ENCODE measurements at places on chromosomes 5 and 9.

DNA sequence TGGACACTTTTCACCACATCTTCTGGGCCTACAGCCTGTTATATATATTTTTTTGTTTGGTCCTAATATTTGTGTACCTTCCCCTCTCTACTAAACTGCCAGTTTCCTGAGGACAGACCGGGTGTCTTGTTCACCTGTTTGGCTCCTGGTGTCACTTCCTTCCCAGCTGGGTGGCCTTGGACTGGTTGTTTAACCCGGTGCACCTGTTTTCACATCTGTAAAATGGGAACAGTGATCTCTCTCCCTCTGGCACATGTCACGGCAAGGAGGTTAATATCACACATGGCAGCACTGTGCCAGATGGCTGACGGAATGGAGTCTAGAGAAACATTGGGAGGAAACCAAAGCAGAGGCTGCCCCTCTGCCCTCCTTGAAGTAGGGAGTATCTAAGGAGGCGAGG lies 79.7 kb downstream of the DAB2IP start:
- DNase-seq, result no peak

GRCh38 chr9:74630228-74630627 lies 133.1 kb downstream of the RORB start:
- no peak for DNase-seq

DNA sequence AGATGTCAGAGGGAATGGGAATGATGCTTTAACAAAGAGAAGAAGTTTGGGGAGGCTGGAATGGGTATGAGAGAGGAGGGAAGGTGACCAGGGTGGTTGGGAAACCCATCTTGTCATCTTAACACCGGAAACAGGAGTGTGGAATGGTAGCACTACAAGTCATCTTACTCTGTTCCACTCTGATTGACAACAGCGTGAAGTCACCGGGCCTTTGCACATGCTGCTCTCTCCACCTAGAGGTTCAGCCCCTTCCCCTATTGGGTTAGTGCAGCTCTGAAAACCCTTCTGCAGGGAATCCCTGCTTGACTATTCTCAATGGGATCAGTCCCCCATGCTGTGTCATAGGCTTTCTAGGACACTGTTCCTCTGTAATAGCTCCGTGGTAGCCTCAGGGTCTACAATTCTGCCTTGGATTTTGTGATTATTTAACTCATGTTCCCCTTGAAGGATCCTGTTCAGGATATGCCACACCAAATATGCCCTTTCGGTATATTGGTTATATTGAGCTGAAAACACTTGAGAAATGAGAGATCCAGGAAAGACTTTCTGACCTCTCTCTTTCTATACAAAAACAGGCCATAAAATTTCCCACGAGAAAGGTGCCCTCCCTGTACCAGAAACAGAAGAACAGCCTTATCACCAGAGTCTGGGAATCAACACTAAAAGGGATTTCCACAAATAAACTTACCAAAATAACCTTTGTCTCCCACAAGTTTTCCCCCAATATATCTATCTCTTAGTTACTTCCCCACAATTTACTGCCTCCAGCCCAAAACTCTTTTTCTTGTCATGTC lies 86.3 kb downstream of the TLE1 start:
- DNase-seq, result no peak

DNA sequence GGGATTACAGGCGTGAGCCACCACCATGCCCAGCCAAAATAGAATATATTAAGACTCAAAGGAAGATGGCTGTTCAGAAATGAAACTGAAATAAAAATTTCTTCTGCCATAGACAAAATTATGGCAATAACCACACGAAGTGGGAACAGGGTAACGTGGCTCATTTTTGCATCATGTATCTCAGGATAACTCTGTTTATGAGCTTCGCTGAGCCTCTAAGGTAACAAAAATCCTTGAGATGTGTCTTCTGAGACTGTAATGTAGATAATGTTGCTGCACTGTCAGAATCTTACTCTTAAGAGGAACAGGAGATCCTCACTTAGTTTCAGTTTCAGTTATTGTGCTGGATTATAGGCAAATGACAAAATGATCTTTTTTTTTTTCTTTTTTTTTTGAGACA lies 153.8 kb downstream of the GOLPH3 start:
- DNase-seq, result no peak

DNA sequence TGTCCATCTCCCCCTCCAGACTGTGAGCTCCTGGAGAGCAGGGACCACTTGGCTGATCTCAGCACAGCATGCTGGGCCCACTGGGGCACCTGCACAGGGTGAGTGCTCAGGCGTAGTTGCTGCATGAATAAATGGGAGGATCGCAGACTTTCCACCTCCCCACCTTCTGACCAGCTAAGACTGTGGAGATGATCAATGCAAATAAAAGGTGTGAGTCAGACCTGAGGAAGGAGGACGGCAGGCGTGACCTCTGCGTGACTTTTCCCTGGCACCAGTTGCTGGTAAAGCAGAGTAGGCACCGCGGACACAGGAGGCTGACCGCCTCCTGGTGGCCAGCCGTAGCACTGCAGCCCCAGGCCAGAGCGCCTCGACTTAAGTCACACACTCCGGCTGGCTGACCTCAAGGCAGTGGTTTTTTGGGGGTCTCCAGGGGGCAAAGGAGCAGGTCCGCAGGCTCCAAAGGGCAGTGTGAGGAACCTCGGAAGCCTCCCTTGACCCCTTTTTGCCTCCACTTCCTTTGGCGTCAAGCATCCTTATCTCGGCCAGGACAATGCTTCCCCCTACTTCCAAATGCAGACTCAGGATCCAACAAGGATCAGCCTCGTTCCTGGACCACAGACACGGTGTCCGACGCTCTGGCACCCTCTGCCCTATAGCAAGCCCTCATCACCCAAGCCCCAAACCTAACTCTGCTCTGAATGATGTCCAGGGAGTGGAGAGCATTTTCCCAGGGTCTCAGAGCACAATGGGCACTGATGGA lies 12.7 kb upstream of the TDRD7 start:
- DNase-seq, result no peak

- DNase-seq, result no peak
Measured at GRCh38 chr9:100082782-100083181, 16.0 kb downstream of the ERP44 start.

DNA sequence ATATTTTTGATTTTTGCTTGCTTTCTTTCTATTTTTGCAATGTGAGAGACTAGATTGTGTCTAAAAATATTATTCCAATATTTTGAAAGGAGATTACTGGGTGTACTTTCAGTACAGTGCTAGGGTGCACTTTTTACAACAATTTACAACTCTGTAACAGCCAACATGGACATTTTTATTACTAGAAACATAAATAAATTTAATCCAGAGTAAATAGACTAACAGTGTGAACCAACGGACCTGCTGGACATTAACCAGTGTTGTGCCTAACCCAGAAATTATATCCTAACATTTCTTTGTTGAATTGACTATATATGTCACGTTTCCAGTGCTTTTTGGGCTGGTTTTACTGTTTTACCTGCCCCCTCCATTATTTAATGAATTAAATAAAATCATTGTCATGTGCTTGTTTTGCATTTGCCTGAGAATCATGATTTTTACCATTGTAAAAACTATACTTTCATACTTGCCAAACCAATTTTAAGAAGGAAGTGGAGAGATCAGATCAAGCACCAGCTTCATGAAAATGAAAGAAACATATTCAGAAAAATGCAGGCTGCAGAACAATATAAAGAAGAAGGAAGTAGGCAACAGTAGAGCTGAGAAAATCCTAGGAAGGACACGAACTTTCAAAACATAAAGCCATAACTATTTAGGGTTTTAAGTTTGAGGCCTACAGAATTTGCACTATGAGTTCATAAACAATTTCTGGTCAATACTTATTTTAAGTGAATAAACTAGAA lies 400.8 kb upstream of the PIK3R1 start:
- no peak for DNase-seq

DNA sequence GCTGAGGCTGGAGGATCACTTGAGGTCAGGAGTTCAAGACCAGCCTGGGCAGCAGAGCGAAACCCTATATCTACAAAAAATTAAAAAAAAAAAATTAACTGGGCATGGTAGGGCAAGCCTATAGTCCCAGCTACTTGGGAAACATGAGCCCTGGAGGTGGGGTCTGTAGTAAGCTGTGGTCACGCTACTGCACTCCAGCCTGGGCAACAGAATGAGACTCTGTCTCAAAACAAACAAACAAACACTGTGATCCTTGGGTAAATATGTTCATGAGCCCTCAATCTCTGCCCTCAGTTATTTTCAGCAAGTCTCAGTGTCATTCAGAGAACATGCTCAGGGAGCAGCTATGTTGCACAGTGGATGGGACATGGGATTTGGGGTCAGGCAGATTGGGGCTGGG lies 76.2 kb downstream of the PTTG1 start:
- DNase-seq, result no peak

DNA sequence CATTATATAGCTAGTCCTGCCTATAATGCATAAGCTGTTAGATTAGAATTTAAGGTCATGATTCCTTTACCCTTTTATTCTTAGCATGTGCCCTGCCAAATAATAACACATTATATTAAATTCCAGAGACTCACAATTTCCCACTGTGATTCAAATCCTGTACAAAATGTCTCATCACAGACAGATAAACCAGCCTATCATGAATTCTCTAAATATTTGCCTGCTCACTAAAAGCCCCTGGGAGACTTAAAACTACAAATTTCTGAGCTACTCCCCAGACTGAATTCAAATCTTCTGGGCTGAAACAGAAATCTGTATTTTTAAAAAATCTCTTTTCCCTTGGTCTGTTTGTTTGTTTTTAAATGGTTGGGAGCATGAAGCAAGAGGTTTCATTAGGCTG lies 32.7 kb downstream of the GAPT start:
- no peak for DNase-seq

DNA sequence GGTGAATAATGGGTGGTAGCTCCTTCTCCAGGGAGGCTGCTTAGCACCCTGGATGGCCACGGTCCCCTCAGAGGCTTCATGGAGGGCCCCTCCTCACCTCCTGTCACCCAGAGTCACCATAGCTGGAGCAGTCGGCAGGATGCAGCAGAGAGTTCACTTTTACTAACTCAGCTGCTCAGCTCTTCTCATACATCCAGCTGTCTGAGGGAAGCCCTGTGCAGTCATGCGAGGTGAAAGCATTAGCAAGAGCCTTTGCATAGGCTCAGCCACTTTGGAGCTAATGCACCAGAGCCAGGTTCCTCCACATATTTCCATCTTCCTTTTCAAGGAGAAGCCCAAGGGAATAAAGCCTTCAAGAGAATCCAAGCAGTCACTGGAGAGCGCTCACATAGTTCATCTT lies 499.2 kb downstream of the BNC2 start:
- no peak for DNase-seq

DNA sequence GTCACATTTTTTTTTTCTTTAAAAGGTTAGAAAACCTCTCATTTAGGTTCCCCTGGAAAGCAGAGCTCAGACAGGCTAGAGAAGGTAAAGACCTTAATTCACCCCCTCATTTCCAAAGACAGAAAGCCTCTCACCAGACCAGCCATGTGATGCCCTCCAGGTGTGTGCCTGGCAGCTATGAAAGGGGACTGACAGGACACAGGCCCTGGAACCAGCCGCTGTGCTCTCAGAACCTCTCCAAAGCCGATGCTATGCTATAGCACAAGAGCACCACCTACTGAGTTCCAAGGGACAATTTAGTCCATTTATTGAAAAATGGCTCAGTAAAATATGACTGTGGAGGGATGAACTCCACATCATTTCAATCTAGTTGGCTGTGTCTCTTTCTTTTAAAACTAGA lies 48.8 kb downstream of the FANCC start:
- no peak for DNase-seq

DNA sequence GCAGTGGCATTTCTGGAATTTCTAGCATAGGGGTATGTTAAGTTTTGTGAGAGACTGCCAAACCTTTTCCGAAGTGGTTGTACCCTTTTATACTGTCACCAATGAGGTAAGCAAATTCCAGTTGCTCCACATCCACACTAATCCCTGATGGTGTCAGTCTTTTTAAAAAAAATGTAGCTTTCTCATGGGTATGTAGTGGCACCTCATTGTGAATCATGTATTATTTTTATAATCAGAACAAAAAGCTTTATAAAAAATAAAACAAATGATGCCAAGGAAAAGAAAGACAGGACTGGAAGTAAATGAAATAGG lies 93.4 kb upstream of the CLINT1 start:
- DNase-seq, result no peak

GRCh38 chr5:139378941-139379361 lies 4.1 kb downstream of the SLC23A1 start:
- no peak for DNase-seq

DNA sequence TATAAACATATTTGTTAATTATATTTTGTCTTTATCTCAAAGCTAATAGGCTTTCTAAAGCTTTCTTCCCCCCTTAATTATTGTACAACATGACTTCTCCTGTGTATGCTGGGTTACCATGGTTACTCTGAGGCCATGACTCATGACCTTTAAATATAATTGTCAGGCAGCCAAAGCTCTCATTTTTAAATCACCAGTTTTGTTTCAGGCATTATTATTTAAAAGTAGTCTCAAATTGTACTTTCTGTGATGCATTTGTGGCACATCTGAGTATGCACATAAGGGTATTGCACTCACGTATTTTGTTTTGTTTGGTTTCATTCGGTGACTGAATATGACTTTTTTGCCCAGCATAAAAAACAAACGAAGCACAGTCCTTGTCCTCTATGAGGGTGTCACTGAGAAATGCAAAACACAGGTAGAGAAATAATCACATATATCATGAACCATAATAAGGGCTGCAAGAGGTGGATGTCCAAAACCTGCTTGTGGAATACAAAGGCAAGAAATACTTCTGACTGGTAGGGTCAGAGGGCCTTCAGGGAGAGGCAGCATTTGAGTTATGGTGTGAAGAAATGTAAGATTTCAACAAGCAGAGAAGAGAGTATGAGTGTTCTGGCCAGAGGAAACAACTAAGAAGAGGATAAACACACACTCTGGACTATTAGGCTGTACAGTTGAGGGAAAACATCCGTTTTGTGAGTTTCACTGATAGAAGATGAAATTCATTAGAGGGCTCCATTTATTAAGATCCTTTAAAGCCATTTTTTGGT lies 2.1 kb downstream of the CCDC192 start:
- no peak for DNase-seq

GRCh38 chr9:127122176-127123063 lies at the start of gene ANGPTL2:
TSS of gene ANGPTL2 (minus strand) at chr9:127122635. CDS start at chr9:127108731, 13,904 bp downstream.
- DNase-seq, result no peak

- DNase-seq, result no peak
Measured at GRCh38 chr9:132548751-132549640, 33.4 kb upstream of the BARHL1 start.

DNA sequence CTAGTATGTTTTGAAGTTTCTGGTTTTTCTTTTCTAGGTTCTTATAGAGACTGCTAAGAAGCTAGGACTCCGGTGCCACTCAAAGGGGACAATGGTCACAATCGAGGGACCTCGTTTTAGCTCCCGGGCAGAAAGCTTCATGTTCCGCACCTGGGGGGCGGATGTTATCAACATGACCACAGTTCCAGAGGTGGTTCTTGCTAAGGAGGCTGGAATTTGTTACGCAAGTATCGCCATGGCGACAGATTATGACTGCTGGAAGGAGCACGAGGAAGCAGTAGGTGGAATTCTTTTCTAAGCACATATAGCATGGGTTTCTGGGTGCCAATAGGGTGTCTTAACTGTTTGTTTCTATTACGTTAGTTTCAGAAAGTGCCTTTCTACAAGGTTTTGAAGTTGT lies 52.2 kb downstream of the MTAP start:
- no peak for DNase-seq

- no peak for DNase-seq
Measured at GRCh38 chr9:128902351-128903078, 18.3 kb upstream of the PHYHD1 start.
